ENCODE measurements at places on chromosomes 12 and 14. TPM values are rescaled to one million over a fixed set of nuclear protein-coding genes. Genes with fewer than 3 reads are reported as not detected.

The SMCO3 gene
- not detected for total RNA-seq

The AKAP5 gene
- total RNA-seq, result not detected

The OR4E2 gene
- total RNA-seq, result not detected

The REM2 gene
- not detected for total RNA-seq

The CLECL1 gene
- total RNA-seq, result not detected

The ACACB gene
- 0.20 TPM for total RNA-seq

The CDK2 gene
- total RNA-seq, result 40.9 TPM

The CHGA gene
- total RNA-seq, result not detected

The TC2N gene
- 0.53 TPM for total RNA-seq

The LIN52 gene
- total RNA-seq, result 6.9 TPM

The ATP6V1D gene
- 57.7 TPM for total RNA-seq

The DBX2 gene
- not detected for total RNA-seq

The RNASE4 gene
- 2.3 TPM for total RNA-seq

The WSCD2 gene
- total RNA-seq, result not detected

The EPYC gene
- total RNA-seq, result not detected

The CCNB1IP1 gene
- total RNA-seq, result 38.0 TPM

The ACYP1 gene
- 53.9 TPM for total RNA-seq

The TMEM132C gene
- not detected for total RNA-seq

The TAS2R46 gene
- not detected for total RNA-seq

The ARMH4 gene
- total RNA-seq, result 1.9 TPM

The BMAL2 gene
- 17.4 TPM for total RNA-seq

The SLC25A47 gene
- not detected for total RNA-seq

The ENDOU gene
- total RNA-seq, result not detected

The DHRS4 gene
- 35.9 TPM for total RNA-seq

The GPR132 gene
- total RNA-seq, result not detected

The TAS2R7 gene
- not detected for total RNA-seq

The NPFF gene
- total RNA-seq, result not detected

The PLEKHA5 gene
- 4.6 TPM for total RNA-seq

The KCNK13 gene
- not detected for total RNA-seq

The LPAR5 gene
- total RNA-seq, result 0.03 TPM

The PXN gene
- total RNA-seq, result 6.4 TPM

The PRH2 gene
- total RNA-seq, result not detected

The GLIPR1L1 gene
- not detected for total RNA-seq

The EFS gene
- total RNA-seq, result 9.0 TPM

The RGS6 gene
- total RNA-seq, result not detected

The SYNDIG1L gene
- total RNA-seq, result not detected

The CAPS2 gene
- total RNA-seq, result 0.37 TPM

The RNASE2 gene
- total RNA-seq, result not detected

The NR1H4 gene
- not detected for total RNA-seq

The LTBP2 gene
- total RNA-seq, result 4.5 TPM

The SIX6 gene
- total RNA-seq, result not detected

The IFT81 gene
- total RNA-seq, result 36.1 TPM

The ISM2 gene
- total RNA-seq, result not detected

The LRFN5 gene
- not detected for total RNA-seq

The SLC7A8 gene
- 0.13 TPM for total RNA-seq

The PLA2G1B gene
- not detected for total RNA-seq

The RNASE7 gene
- total RNA-seq, result not detected

The OR2AP1 gene
- not detected for total RNA-seq

The ACADS gene
- 7.5 TPM for total RNA-seq

The KRT3 gene
- total RNA-seq, result not detected

The SYT1 gene
- total RNA-seq, result not detected

The MOAP1 gene
- 13.3 TPM for total RNA-seq

The FIGNL2 gene
- total RNA-seq, result 0.10 TPM

The THAP2 gene
- 1.3 TPM for total RNA-seq

The HECTD1 gene
- 37.7 TPM for total RNA-seq

The PTPN6 gene
- not detected for total RNA-seq

The TMPRSS12 gene
- not detected for total RNA-seq

The CACNA2D4 gene
- 1.4 TPM for total RNA-seq

The DHH gene
- not detected for total RNA-seq

The MSI1 gene
- not detected for total RNA-seq
